Caki2 (cell line): ENCODE measurements at places on chromosomes 11 and 22.

DNA sequence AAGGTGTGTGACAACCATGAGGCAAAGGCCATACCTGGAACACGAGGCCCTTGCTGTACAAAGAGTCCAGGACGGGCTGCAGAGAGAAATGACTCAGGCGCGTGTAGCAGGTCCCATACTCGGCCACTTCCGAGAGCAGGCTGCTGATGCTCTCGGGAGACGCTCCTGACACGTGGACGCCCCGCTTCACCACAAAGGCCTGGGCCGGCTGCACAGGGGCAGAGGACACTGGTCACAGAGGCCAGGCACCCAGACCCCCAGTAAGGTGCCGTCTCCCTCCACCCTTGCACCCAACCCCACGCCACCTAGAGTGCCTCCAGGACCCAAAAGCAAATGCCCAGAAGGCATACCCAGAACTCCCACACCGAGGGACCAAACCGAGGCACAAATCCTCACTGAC lies 15.5 kb downstream of the TUBGCP6 start:
- DNase-seq = no peak

GRCh38 chr11:64694026-64694755 lies 28.8 kb downstream of the NRXN2 start:
- DNase-seq = no peak

- no peak for DNase-seq
These were observed 7.8 kb downstream of the CCDC90B start for GRCh38 chr11:83278351-83278750.

- DNase-seq = no peak
These were observed 4.5 kb downstream of the PARVA start for GRCh38 chr11:12381875-12382274.

- peak; percentile 57 for DNase-seq
These were observed 72.4 kb upstream of the FGF3 start for GRCh38 chr11:69891421-69892236.
